ENCODE measurements at places on chromosomes 4 and X.

- DNase-seq = no peak
Measured at GRCh38 chrX:65879977-65880799, 159.7 kb downstream of the VSIG4 start.

GRCh38 chrX:133265331-133265730 lies 47.2 kb upstream of the TFDP3 start:
- no peak for DNase-seq

DNA sequence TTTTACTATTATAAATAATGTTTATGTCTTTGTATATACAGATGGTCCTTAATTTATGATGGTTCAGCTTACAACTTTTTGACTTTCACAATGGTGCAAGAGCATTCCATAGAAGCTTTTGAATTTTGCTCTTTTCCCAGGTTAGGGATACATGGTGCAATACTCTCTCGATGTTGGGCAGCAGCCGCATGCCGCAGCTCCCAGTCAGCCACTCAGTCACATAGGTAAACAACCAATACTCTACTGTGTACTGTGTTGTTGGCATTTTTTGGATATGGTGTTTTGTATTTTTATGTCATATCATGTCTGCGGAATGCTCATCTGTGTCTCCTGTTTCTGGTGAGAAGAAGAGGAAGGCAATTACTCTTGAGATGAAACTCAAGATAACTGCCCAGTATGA lies 258.0 kb upstream of the ETNPPL start:
- no peak for DNase-seq

- DNase-seq = no peak
Measured at GRCh38 chr4:177464026-177464425, 21.8 kb upstream of the AGA start.

GRCh38 chr4:114481856-114482255 lies 116.8 kb upstream of the UGT8 start:
- no peak for DNase-seq

DNA sequence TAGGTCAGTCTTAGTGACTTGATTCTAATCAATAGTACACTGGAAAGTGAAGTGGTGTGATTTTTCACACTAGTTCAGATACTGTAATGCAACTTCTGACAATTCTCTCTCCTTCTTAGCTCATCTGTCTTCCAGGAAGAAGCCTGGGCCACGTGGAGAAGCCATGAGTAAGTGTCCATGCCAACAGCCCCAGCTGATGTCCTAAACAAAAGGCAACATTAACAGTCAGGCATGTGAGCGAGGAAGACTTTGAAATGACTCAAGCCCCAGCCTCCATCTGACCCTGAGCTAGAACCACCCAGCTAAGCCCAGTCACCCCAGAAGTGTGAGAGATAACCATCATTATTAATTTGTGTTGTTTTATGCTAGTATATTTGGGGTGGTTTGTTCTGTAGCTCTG lies 115.7 kb upstream of the MAGEB16 start:
- no peak for DNase-seq

DNA sequence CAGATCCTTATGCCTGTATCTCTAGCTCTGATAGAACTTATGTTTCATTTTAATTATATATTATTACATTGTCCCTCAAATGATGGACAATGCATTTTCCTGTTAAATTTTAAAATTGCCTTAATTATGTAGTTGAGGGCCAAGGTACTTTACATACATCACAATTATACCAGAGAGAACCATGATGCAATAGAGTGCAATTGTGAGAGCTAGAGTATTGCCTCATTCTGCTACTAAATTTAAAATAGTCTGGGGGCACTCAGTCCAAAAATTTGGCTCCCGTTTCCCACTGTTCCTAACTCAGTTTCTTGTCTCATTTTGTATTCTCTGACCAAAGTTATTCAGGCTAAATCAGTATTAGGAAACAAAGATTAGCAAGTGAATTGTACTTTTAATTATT lies 378.5 kb upstream of the ZFP42 start:
- DNase-seq = no peak

DNA sequence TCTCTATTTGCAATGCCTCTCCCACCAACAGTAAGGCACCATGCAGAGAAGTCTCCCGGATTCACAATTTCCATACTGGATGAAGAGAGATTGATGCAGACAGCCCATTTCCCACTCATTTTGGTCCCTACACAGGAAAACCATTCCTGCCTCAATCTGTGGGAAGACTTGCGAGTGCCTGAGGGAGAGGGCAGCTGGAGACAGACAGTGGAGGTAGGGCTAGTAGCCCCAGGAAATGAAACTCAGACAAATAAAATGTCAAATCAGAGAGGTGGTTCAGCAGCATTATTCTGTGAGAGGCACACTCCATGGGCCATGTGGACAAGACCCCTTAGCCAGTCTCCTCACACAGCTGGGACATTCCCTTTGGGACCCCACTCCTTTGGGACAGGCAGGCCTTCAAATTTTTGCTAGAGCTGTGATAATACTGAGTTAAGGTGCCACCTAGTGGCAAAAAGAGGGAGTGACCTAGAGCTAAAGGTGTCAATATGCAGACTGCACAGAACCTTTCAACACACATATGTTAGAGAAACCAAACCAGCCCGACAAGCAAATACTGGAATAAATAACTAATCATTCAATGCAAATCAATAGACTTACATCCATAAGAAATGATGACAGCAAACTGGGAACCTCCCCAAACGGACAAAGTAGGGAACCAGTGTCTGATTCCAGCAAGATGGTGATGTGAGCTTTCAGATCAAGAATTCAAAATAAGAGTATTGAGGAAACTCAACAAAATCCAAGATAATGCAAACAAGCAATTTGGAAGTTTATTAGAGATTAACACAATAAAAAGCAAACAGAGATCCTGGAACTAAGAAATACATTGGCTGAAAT lies 1865.3 kb upstream of the AGA start:
- DNase-seq = no peak

GRCh38 chr4:99763635-99764101 lies 53.0 kb upstream of the DAPP1 start:
- DNase-seq = no peak

DNA sequence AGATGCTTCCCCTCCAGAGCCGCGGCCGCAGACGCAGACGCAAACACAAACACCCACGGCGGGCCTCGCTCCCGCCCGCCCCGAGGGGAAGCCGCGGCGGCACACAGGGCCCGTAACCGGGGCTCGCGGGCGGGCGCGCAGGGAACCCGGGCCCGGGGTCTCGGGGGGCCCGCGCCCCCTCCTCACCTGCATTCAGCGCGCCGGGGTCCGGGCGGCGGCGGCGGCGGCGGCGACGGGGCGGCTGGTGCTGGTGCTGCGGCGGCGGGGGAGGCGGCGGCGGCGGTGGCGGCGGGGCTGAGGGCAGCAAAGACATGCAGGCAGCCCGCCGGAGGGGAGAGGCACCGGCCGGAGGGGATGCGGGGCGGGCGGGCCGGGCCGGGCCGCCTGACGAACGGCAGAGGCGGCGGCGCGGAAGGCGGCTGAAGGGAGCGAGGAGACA lies 255 bp upstream of the CNOT6L start:
- DNase-seq = no peak

GRCh38 chr4:4496592-4497372 lies 45.1 kb downstream of the STX18 start:
- DNase-seq = no peak

GRCh38 chrX:25531096-25531495 lies 515.3 kb upstream of the ARX start:
- no peak for DNase-seq

GRCh38 chrX:27746516-27746915 lies 61.3 kb upstream of the MAGEB10 start:
- DNase-seq = no peak

DNA sequence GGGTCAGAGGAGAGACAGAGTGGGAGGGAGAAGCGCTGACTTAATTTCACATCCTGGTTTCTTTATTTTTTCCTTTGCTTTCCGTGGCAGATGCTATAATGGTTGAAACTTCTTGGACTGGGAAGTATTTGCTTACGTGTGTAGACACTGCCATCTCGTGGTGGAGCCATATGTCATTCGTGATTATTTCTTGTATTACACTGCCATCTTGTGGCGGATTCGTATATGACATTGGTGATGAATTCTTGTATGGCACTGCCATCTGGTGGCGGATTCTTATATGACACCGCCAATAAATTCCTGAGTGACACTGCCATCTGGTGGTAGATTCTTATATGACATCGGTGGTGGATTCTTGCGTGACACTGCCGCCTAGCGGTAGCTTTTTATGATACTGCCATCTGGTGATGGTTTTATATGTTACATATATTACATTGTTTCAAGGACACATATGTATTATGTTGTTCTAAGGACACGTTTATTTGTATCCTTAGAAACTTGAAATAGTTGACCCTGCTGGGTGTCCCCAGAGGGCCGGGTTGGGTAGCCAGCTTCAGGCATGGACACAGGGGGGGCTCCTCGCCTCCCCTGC lies 37.3 kb upstream of the CLCN4 start:
- no peak for DNase-seq

GRCh38 chr4:107094332-107094731 lies 58.2 kb upstream of the DKK2 start:
- DNase-seq = no peak
